Activated CD4-positive, alpha-beta T cell treated with anti-CD3 and anti-CD28 coated beads, Interleukin-2, amount 10 ng/mL, durations not matched to agents 7 days and 5 days (primary cell): ENCODE measurements at places on chromosomes 11 and 22. TPM values are rescaled to one million over a fixed set of nuclear protein-coding genes. Genes with fewer than 3 reads are reported as not detected.

Gene APOA4
- total RNA-seq: not detected

Gene RFPL1
- total RNA-seq: not detected

Gene NAALADL1
- 6.3 TPM for total RNA-seq

Gene CDHR5
- not detected for total RNA-seq

Gene DYNC2H1
- 1.3 TPM for total RNA-seq

Gene SCGB1C1
- not detected for total RNA-seq

Gene RASGRP2
- 300 TPM for total RNA-seq

Gene PANX3
- total RNA-seq: not detected

Gene MMP1
- not detected for total RNA-seq

Gene C22orf42
- not detected for total RNA-seq

Gene POU2AF2
- total RNA-seq: not detected

Gene MOGAT2
- total RNA-seq: not detected
